ENCODE measurements at places on chromosomes 4 and X.

DNA sequence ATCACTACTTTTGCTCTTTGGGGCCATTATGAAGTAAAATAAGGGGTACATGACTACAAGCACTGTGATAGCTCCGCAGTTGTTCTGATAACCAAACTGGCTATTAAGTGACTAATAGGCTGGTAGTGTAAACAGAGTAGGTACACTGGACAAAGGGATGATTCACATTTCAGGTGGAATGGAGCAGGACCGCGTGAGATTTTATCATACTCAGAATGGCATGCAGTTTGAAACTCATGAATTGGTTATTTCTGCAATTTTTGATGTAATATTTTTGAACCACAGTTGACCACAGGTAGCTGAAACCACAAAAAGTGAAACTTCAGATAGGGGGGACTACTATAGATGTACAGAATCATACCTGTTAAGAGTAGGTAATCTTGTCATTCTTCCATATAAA lies 55.8 kb downstream of the PAK3 start:
- no peak for DNase-seq

DNA sequence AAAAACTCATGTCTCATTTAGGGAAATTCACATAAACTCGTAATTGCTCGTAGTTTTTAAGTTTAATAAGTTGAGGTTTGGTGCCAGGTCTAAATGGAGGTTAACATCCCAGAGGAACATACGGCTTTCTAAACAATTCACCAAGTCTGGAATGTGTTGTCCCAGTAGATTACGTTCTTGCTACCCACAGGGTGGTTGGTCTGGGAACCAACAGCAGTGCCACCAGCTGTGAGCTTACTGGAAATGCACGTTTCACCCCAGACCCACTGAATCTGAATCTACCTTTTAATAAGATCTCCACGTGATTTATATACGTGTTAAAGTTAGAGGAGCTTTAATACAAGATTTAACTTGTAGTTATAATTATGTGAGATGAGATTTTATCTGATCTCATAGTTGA lies 134.3 kb downstream of the BMPR1B start:
- DNase-seq = no peak

DNA sequence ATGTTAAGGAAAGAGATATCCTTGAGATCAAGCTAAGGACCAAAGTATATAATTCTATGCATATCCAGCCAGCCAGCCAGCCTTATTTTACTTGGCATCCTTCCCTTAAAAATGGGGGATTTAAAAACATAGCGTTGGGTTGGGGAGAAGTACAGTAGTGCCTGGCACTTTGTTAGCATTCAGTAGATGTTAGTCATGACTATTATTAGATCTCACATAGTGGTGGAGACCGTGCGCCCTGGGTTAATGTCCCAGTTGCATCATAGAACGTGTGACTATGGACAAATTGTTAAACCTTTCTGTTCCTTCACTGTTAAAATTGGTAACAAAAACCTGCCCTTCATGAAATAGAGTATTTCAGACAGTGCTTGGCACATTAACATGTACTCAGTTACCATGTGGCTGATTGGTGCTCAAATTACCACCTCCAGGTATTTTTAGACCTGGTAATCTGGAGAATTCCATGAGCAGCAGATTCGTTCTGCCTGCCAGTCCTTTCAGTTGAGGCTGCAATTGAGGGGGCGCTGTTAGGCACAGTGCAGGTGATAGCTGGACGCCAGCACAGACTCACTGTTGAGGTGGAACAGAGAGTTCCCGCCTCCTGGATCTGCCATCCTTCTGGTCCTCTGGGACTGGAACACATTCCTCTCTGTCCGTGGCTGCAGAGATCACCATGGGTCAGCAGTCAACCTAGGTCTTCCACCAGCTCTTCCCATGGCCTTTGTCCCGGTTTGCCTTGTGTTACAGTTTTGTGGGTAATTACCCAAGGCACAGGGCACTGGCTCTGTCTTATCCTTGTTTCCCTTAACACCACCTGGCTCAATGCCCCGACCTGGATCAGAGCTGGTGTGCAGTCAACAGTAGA lies 31.7 kb downstream of the RBBP7 start:
- DNase-seq = no peak

- DNase-seq = no peak
These were observed 203.4 kb downstream of the ANAPC10 start for GRCh38 chr4:144894573-144894972.

GRCh38 chr4:187227907-187228704 lies 504.4 kb upstream of the FAT1 start:
- DNase-seq = no peak

GRCh38 chrX:54044877-54045338 lies 635 bp upstream of the PHF8 start:
- no peak for DNase-seq

- DNase-seq = no peak
These were observed 54.0 kb upstream of the LDB2 start for GRCh38 chr4:16952462-16952871.

- DNase-seq = no peak
These were observed 32.9 kb upstream of the PDGFC start for GRCh38 chr4:157004279-157005161.

- DNase-seq = no peak
These were observed 262.0 kb downstream of the ARAP2 start for GRCh38 chr4:35982318-35982717.

- no peak for DNase-seq
These were observed 12.2 kb downstream of the XPNPEP2 start for GRCh38 chrX:129750971-129751370.
